ENCODE measurements at places on chromosomes 12 and 14. TPM values are rescaled to one million over a fixed set of nuclear protein-coding genes. Genes with fewer than 3 reads are reported as not detected.

The KRT83 gene
- polyA plus RNA-seq, result not detected

The IGF1 gene
- polyA plus RNA-seq, result 31.3 TPM

DNA sequence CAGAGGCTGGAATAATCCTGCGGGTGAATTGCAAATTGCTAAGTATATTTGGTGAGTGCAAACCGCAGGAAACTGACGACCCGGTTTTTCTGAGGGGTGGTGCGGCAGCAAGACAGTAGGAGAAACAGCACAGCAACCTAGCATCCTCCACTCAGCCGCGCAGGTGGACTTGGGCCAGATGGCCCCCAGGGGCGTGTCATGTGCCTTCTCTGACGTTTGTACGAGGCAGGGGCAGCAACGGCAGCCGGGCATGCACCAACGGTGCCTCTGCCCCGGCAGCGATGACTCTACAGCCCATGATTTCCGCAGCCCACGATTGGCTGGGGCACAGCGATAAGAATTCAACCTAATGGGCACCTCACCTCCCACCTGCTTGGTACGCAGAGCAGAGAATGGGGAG, 11.1 kb upstream of the CLEC2A start:
- no peak for DNase-seq

DNA sequence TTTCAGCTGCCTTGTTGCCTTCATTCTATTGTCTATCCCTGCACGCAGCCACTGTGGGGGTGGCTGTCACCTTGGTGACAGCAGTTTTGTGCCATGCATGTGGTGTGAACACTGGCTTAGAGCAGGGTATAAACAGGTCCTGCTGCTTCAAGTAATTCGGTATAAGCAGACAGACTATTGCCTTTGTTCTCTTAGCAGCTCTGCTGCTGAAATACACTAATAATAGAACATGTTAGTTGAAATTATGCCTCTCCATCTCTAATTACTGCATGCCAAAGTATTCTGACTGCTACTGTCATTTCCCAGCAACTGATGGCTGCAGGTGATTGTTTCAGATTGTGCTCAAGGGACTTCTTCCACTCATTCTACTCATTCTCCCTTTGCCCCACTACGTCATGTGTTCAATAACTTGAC, 34.6 kb downstream of the PTPRO start:
- DNase-seq, result no peak

- no peak for DNase-seq
Measured at GRCh38 chr14:22966783-22967269, 9.9 kb upstream of the HAUS4 start.

GRCh38 chr14:73744874-73745529, 30.8 kb upstream of the PNMA1 start:
- no peak for DNase-seq

DNA sequence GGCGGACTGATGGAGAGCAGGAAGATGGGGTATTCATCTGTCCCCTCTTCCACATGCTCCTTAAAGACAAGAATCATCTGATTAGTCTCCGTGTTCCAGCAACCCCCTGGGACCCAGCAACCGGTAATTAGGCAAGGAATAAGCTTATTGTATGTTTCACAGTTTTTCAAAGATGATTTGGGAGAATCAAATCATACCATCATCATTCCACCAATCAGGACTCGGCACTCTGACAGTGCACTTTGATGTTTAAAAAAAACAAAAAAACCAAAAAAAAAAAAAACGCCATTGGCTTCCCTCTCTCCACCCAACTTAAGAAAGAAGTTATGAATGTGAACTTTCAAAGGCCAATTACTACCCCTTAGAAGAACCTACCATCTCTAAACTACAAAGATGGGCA, 1.3 kb upstream of the DYNC1H1 start:
- no peak for DNase-seq

DNA sequence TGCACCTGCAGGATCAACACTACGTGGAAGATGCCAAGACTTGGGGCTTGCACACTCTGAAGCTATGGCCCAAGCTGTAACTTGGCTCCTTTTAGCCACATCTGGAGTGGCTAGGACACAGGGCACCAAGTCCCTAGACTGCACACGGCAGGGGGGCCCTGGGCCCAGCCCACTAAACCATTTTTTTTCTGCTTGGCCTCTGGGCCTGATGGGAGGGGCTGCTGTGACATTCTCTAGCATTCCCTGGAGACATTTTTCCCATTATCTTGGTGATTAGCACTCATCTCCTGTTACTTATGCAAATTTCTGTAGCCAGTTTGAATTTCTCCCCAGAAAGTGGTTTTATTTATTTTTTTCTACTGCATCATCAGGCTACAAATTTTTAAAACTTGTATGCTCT, 1080.7 kb downstream of the LRFN5 start:
- no peak for DNase-seq

Measured in right lung (tissue), 10 donors.